ENCODE measurements at places on chromosomes 16 and 17.

GRCh38 chr17:3740611-3741073 is 16.9 kb downstream of the HASPIN start:
- DNase-seq: peak; percentile 90

DNA sequence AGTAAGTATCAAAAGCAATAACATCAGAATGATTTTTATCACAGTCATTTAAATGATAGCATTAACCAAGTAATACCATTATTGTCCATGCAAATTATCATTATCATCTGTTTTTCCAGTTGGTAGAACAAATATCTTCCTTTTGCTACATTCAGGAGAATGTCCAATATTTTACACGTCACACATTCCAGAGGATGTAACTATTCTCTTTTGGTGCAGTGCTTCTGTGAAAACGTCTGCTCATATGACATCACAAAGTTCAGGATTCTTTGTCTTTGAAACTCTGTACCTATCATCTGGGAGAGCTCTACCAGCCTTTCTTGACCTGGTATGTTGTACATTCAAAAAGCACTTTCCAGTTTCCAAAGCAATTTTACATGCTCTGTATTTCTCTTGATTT is 40.2 kb upstream of the PITPNM3 start:
- no peak for DNase-seq

DNA sequence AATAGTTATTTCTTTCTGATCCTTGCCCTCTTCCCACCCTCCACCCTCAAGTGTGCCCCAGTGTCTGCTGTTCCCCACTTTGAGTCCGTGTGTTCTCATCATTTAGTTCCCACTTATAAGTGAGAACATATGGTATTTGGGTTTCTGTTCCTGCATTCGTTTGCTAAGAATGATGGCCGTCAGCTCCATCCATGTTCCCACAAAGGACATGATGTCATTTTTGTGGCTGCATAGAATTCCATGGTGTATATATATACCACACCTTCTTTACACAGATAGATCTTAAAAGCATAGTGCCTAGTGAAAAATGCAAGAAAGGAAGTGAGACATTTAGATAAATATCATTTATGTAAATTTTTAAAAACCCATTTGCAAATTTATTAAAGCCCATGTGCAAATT is 33.1 kb downstream of the HS3ST2 start:
- DNase-seq: peak; percentile 70

- DNase-seq: no peak
Observed at GRCh38 chr17:9389111-9389527, 186.5 kb downstream of the STX8 start.

DNA sequence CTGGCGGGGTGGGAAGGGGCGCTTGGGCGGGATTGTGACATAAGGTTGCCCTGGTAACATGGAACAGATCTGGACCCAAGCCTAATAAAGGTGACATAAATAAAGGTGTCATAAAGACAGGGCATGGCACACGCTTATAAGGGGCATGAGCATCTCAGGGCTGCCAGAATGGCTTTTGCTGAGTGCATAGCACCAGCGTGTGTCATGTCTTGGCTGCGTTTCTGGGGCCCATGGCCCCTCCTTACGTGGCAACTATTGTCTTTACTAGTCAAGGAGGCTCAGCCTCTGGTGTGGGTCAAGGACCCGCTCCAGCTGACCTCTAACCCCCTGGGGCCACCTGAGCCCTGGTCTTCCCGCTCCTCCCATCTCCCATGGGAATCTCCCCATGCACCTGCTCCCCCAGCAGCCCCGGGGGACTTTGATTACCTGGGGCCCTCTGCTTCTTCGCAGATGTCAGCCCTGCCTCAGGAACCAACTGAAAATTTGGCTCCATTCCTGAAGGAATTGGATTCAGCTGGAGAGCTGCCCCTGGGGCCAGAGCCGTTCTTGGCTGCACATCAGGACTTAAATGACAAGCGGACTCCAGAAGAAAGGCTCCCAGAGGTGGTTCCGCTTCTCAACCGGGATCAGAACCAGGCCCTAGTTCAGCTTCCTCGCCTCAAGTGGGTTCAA is 13.9 kb downstream of the LRRC37B start:
- DNase-seq: no peak

DNA sequence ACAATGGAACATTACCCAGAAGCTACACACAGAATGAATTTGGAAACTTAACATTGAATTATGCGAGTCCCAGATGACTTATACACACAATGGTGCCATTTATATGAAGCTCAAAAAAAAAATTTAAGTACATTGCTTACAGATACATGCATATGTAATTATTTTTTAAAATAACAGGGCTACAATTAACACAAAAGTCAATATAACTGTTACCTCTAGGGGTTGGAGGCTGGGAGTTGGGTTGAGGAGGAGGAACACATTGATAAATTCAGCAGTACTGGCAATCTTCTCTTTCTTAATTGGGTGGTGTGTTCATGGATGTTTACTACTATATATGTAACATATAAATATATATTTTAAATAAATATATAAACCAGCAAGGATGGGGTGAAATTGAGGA is 1.1 kb downstream of the ZNF23 start:
- DNase-seq: no peak

Measured in MV-4-11 (cell line).